DMS 273 treated with DMSO at 0.1 percent for 48 hours (cell line): ENCODE measurements at places on chromosomes 2 and 18.

DNA sequence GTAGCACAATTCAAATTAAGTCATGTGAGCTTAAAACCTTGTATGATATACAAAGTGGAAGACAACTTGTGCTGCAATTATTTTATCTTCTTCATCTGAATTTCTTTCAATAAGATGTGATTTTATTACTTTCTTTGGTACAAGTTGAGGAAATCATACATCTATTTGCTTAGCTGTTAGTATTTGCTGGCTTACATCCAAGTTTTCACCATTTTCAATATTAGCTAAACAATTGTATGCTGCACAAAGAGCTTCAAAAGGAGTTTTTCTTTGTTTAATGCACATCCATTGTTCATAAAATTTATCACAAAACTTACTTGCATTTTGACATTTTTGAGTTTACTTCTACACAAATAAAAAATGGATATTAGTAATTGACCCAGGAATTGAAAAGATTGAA is 40.9 kb downstream of the SCN9A start:
- no peak for DNase-seq

DNA sequence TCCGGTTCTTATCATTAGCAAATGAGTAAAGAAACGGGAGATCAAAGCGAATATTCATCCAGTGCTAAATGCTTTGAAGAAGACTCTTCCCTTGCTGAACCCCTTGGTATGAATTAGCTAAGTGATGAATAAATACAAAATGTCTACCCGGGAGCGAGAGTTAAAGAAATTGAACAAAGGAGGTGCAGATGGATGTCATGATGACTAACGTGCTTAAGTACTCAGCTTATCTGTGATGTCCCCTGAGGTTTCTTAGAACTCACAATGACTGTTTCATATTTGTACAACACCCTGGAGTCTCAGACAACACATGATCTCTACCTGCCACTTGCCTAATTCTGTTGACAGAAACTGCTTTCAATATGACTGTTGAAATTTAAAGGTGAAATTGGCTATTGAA is 148.5 kb downstream of the TMEM200C start:
- no peak for DNase-seq

- no peak for DNase-seq
Observed at GRCh38 chr2:119523952-119524694, at the start of gene SCTR. SCTR (minus strand) TSS chr2:119524483; CDS start chr2:119524226, 257 bp downstream.

GRCh38 chr2:47008381-47009252 is 93.0 kb upstream of the MCFD2 start:
- peak; percentile 41 for DNase-seq

- no peak for DNase-seq
Observed at GRCh38 chr2:241833101-241833663, 24.2 kb downstream of the NEU4 start.

GRCh38 chr18:43800584-43800983 is 523.3 kb upstream of the SYT4 start:
- DNase-seq, result no peak

DNA sequence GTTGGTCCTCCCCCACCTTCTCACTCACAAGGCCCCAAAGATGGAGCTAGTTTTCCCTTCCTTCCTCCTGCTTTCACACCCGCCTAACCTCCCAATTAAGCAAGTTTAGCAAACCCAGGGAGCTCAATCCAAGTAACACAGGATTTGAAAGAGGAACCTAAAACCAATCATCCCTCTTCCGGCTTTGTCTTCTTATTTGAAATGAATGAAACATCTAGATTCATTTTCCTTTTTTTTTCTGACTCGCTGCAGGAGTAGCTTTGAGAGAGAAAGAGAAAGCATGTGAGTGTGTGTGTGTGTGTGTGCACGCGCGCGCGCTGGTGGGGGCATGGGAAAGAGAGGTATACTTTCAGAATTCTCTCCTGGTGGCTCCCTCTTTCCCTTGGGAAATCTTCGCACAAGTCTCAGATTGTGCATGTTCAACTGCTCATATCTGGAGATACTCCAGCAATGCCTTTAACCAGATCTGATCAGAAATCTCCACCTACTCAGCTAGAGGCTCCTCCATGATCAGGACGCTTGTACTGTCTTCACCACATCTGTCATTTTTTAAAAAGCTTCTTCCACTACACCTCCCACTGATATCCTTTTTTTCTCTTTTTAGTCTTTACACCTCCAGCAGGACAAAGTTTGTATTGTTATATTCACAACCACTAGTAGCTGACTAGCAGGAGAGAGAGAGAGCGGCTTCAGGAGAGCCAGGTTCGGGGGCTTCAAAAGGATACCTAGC is 1.7 kb downstream of the SLC8A1 start:
- peak; percentile 4 for DNase-seq

GRCh38 chr2:43158259-43158880 is 68.0 kb downstream of the ZFP36L2 start:
- no peak for DNase-seq

DNA sequence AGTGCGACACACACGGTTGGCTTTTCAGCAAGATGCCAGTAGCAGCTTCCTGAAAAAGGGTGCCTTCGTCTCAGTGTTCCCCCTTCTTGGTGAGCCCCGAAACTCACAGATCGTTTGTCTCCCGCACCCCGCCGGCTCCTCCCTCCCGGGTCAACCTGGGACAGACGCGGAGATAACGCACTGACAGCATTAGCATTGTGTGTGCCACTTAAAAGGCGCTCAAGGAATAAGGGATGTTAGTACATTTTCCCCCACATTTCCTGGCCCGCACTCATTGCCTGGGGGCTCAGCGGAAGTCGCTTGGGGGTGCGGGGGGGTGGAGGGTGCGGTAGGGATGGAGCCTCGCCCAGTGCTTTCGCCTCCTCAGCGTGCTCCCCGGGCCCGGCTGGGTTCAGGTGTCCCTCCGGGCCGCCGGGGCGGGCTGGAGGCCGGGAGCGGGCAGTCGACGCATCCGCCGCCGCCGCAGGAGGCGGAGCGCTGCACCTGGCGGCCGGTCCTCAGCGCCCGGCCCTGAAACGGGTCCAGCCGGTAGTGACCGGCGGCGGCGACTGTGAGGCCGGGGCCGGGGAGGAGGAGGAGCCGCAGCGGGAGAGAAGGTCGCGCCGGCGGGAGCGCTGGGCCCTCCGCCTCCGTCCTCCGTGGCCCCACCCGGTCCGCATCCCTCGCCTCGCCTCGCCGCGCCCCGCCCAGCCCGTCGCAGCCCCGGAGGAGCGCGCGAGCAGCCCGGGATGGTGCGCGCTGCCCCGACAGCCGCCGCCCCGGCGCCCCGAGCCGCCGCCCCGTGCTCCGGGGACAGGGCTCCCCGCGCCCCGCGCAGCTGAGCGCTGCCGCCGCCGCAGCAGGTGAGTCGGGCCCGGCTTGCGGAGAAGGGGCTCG is at the start of gene MFSD6:
Gene MFSD6 (plus strand): TSS at position 694 of the 876 bp plus-strand sequence. CDS start 27,675 bp downstream, outside the sequence.
- DNase-seq, result no peak

GRCh38 chr2:12861344-12861930 is 144.7 kb downstream of the TRIB2 start:
- no peak for DNase-seq

- no peak for DNase-seq
Observed at GRCh38 chr2:11810237-11810977, 64.0 kb downstream of the LPIN1 start.

DNA sequence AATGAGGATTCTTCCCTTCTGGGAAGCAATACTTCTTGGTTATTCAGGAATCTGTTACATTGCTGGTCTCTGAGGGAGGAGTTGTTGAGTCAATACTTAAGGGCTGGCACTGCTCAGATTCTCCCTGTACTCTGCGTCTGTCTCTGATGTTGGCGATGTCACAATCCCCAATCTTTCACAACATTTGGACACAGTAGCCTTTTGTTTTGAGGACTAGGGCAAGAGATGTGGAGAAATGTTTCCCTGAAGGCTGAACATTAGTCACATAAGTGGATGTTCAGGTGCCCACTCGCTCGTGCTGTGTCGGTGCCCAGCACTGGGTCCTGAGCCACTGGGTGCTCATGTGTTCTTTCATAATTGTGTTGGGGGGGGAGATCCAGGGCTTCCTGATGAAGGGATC is 55.0 kb downstream of the MAPK4 start:
- no peak for DNase-seq

GRCh38 chr18:31042406-31043181 is at the start of gene DSC3:
DSC3 (minus strand) TSS chr18:31042742; CDS start chr18:31042660, 82 bp downstream.
- DNase-seq, result no peak

DNA sequence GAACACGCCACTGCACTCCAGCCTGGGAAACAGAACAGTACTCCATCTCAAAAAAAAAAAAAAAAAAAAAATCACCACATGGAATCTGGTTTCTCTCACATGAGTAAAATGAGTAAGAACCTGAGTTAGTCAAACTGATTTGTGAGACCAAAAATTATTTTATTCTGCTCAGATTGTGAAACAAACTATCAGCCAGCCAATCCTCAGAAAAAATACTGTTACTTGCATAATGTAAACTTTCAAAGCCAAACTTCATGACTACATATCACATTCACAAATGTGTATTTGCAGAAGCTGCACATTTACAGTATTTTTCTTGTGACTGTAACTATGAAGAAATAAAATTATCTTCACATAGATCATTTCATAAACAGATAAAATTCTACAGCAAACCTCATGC is 23.2 kb downstream of the SUMO1 start:
- DNase-seq, result no peak

DNA sequence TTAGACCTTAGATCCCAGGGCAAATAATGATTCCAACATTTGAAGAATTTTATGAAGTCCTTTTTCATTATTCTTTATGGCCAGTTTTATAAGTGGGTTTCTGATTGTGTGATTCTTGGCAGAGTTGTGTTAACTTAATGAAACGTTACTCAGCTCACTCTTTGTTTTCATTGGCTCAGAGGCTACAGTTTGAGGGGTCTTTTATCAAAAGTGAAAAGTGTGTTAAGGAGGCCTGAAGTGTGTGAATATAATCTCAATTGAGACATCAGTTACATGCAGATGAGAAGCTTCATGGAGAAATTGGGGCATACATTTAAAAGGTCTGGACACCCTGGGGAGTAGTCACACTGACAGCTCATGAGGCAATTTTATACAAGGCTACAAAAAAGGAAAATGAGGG is 74.6 kb downstream of the ASXL3 start:
- no peak for DNase-seq

GRCh38 chr2:126699018-126699417 is 43.1 kb downstream of the GYPC start:
- no peak for DNase-seq

GRCh38 chr2:201118121-201118960 is 2.4 kb downstream of the CFLAR start:
- DNase-seq, result peak; percentile 90

DNA sequence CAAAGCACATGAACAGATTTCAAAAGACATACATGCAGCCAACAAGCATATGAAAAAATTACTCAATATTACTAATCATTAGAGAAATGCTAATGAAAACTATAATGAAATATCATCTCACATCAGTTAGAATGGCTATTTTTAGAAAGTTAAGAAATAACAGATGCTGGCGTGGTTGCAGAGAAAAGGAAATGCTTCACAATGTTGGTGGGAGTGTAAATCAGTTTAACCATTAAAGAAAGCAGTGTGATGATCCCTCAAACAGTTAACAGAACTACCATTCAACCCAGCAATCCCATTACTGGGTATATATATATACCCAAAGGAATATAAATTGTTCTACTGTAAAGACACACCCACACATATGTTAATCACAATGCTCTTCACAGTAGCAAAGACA is 117.7 kb upstream of the SETBP1 start:
- DNase-seq, result no peak

DNA sequence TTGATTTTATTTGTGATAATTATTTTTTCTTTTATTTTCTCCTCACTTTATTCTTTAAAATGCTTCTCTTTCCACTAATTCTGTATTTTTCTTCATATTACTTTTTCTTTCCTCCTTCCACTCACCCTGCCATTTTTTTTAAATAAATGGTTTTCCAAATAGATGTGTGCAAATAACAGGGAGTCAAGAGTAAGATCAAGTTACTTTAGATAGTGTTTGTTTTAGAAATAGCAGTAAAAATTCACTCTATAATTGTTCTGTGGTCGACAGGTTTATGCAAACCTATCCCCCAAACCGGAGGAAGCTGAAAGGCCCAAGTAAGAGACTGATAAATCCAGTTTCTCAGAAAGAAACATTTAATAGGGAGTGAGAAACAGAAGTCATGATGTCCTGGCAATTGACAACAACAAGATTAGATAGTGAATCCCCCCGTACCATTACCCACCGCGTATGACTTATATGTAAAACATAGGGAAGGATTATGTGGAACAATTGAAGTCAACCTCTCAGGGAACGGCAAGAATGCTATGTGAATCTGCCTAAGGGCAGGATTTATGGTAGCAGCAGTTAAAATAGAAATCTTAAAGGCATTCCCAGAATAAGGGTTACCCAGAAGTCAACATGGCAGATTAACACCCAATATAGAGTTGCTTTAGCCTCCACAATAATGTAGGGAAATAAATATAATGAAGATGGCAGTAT is 75.5 kb downstream of the KYNU start:
- DNase-seq, result no peak
